ENCODE measurements at places on chromosomes 3 and 15. TPM values are rescaled to one million over a fixed set of nuclear protein-coding genes. Genes with fewer than 3 reads are reported as not detected.

VEPH1 gene
- total RNA-seq = not detected

- DNase-seq = no peak
- no peak overlapping the region for H3K4me3 ChIP-seq
- H3K4me1 ChIP-seq = no peaks in the 10 kb centered on the region
- H3K36me3 ChIP-seq = no peaks in the 10 kb centered on the region
Measured at GRCh38 chr15:20671675-20672074, 130.1 kb upstream of the GOLGA6L6 start.

GRCh38 chr3:193029800-193030199 is 112.1 kb upstream of the MB21D2 start:
- no peak for DNase-seq
- H3K36me3 ChIP-seq = no peaks in the 10 kb centered on the region
- no peak overlapping the region for H3K27ac ChIP-seq
- no peak overlapping the region for H3K4me3 ChIP-seq
- H3K27me3 ChIP-seq = no peaks in the 10 kb centered on the region

GRCh38 chr15:96035091-96035490 is 295.4 kb upstream of the NR2F2 start:
- H3K27ac ChIP-seq = no peak overlapping the region
- H3K27me3 ChIP-seq = peaks cover 24% of the 10 kb centered on the region
- no peak for DNase-seq
- peaks cover 8% of the 10 kb centered on the region for H3K4me1 ChIP-seq
- no peak overlapping the region for H3K4me3 ChIP-seq
- no peaks in the 10 kb centered on the region for H3K36me3 ChIP-seq

GRCh38 chr3:120673116-120673515 is 8.9 kb downstream of the HGD start:
- H3K4me1 ChIP-seq = no peaks in the 10 kb centered on the region
- H3K27ac ChIP-seq = no peak overlapping the region
- no peaks in the 10 kb centered on the region for H3K27me3 ChIP-seq
- DNase-seq = no peak
- no peak overlapping the region for H3K4me3 ChIP-seq
- H3K36me3 ChIP-seq = no peaks in the 10 kb centered on the region

- H3K27me3 ChIP-seq = peaks cover 2% of the 10 kb centered on the region
- H3K36me3 ChIP-seq = no peaks in the 10 kb centered on the region
Measured at GRCh38 chr3:151903501-151903991, 30.1 kb downstream of the SUCNR1 start.

DNA sequence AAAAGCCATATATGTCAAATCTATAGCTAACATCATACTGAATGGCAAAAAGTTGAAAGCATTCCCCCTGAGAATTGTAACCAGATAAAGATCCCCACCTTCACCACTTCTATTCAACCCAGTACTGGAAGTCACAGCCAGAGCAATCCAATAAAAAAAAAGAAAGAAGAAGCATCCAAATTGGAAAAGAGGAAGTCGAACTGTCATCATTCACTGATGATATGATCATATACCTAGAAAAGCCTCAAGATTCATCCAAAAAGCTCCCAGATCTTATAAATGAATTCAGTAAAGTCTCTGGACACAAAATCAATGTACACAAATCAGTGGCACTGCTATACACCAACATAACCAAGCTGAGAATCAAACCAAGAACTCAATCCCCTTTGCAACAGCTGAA is 97.4 kb downstream of the CBLB start:
- H3K4me1 ChIP-seq = peaks cover 54% of the 10 kb centered on the region
- no peak for DNase-seq
- peaks cover 71% of the 10 kb centered on the region for H3K36me3 ChIP-seq
- H3K4me3 ChIP-seq = no peak overlapping the region
- no peak overlapping the region for H3K27ac ChIP-seq

- peak; percentile 64 for DNase-seq
- H3K27ac ChIP-seq = peak overlapping the region; percentile 97
- H3K4me1 ChIP-seq = peaks cover 77% of the 10 kb centered on the region
- H3K4me3 ChIP-seq = peak overlapping the region; percentile 85
Measured at GRCh38 chr15:74789171-74789631, 7.3 kb downstream of the CSK start.

BFSP2 gene
- total RNA-seq = 0.55 TPM

ADAMTS7 gene
- 0.35 TPM for total RNA-seq

DNA sequence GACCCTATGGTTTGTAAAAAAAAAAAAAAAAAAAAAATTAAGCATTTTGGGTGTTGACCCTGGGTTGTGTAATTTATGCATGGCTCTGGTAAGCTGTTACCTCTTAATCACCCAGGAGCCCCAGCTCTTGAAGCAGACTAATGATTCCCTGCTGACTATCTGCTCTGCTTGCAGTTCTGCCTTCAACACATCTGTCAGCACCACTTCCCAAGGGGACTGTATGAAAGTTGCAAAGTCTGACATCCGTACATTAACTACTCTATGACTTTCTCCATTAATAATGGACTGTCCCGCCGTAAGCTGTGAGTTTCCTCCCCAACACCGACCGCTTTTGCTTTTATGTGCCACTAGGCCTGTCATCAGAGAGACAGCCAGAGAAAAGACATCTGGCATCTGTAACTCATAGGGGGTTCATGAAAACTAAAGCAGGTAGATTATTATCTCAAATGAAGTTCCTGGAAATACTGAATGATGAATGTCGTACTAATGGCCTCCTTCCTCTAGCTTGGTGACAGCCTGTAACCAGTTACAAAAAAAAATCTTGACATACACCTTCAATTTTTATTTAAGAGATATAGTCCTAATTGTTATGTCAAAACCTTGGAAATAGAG is 271.5 kb downstream of the IL5RA start:
- no peaks in the 10 kb centered on the region for H3K27me3 ChIP-seq
- H3K27ac ChIP-seq = no peak overlapping the region
- DNase-seq = no peak
- no peak overlapping the region for H3K4me3 ChIP-seq
- H3K36me3 ChIP-seq = no peaks in the 10 kb centered on the region

DNA sequence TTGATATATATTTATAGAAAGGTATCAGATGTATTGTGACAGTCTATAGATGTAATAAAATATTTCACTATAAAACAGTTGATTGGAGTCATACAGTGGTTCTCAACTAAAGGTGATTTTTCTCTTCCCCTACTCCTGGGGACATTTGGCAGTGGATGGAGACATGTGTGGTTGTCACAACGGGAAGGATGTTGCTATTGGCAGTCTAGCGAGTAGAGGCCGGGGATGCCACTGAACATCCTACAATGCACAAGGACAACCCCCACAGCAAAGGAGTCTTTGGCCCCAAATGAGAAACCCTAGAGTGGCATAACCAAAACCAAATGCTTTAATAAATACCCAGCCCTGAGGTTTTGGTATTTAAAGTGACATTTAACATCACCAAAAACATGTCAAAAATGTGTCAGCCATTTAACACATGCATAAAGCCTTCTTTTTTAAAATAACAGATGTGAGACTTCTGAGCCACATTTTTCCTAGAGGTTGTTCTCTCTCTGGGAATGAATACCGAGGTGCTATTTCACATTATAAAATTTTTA is 367.5 kb downstream of the PTPRG start:
- H3K27me3 ChIP-seq = no peaks in the 10 kb centered on the region
- no peak overlapping the region for H3K27ac ChIP-seq
- H3K4me1 ChIP-seq = no peaks in the 10 kb centered on the region
- H3K36me3 ChIP-seq = no peaks in the 10 kb centered on the region

DNA sequence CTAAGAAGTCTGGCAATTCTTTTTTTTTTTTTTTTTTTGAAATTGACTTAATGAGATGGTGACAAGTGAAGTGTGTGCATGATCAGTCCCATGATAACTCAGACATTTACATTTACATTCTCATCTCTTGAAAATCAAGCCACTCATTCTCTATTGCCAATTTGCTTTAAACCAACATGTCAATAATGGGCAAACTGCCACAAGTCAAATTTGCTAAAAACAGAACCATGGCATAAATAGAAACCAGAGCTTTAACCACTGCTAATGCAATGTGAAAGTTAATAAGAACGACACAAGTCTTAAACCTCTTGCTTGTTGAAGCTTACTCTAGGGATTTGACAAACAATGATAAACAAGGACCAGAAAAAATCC is 12.0 kb upstream of the COL8A1 start:
- no peaks in the 10 kb centered on the region for H3K36me3 ChIP-seq
- H3K4me1 ChIP-seq = peaks cover 4% of the 10 kb centered on the region

GRCh38 chr15:69857686-69858391 is 239.9 kb downstream of the TLE3 start:
- no peaks in the 10 kb centered on the region for H3K4me1 ChIP-seq
- H3K36me3 ChIP-seq = no peaks in the 10 kb centered on the region
- peaks cover 1% of the 10 kb centered on the region for H3K27me3 ChIP-seq
- no peak for DNase-seq
- no peak overlapping the region for H3K4me3 ChIP-seq
- H3K27ac ChIP-seq = no peak overlapping the region

DNA sequence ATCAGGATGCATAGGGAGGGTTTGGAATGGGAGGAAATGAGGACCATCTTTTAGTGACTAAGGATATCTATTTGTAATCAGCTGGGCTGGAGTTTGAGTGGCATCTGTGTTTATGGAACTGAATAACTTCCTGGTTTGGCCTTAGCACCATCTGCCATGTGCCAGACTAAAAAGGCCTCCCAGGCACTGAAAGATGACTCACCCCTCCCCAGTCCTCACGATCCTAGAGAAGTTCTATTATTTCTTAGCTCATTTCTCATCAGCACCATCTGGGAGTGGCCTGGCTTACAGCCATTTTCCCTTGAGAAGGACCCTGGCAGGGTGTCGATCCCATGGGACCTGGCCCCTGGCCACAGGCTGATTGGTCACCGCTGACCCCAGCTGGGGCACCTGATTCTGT is 23.9 kb upstream of the CTXND1 start:
- no peaks in the 10 kb centered on the region for H3K4me1 ChIP-seq
- DNase-seq = no peak
- peaks cover 6% of the 10 kb centered on the region for H3K27me3 ChIP-seq
- no peaks in the 10 kb centered on the region for H3K36me3 ChIP-seq
- no peak overlapping the region for H3K4me3 ChIP-seq

DNA sequence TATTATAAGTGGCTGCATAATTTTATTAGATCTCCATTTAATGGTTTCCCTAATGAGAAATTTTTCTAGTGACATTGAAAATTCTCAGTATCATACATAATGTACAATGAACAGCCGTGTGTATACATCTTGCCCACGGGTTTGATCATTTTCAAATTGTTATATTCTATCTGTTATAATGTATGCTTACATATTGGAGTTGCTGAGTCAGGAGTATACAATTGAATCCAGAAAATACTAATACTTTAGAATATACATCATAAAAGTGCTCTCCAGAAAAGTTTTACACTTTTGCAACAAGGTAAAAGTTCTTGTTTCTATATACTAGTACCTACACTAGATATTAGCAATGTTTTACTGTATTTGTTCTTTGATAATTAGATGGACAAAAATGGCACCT is 82.8 kb downstream of the SPATA16 start:
- no peaks in the 10 kb centered on the region for H3K36me3 ChIP-seq
- DNase-seq = no peak
- H3K4me1 ChIP-seq = no peaks in the 10 kb centered on the region

TLR9 gene
- 0.55 TPM for total RNA-seq

DNA sequence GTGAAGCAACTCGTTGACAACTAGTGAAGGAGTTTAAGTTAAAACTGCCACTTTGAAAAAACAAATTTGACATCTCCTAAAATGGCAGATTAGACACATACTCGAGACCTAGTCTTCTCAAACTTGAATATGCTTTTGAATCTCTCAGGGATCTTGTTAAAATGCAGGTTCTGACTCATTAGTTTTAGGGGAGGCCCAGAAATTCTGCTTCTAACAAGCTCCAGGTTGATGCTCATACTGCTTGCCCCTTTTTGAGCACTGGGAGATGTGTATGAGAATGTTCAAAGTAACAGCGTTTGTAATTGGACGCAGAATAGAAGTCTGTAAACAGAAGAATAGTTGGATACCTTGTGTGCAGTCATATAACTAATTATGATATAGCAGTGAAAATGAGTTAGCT is 1.6 kb downstream of the C3orf38 start:
- no peaks in the 10 kb centered on the region for H3K27me3 ChIP-seq
- no peak for DNase-seq
- peak overlapping the region; percentile 34 for H3K27ac ChIP-seq
- peaks cover 38% of the 10 kb centered on the region for H3K36me3 ChIP-seq

SAMD7 gene
- total RNA-seq = not detected

ABCF3 gene
- total RNA-seq = 60.1 TPM

GRCh38 chr3:89867286-89867685 is 759.9 kb downstream of the EPHA3 start:
- no peaks in the 10 kb centered on the region for H3K36me3 ChIP-seq
- H3K4me3 ChIP-seq = no peak overlapping the region
- no peak overlapping the region for H3K27ac ChIP-seq
- H3K4me1 ChIP-seq = no peaks in the 10 kb centered on the region

DNA sequence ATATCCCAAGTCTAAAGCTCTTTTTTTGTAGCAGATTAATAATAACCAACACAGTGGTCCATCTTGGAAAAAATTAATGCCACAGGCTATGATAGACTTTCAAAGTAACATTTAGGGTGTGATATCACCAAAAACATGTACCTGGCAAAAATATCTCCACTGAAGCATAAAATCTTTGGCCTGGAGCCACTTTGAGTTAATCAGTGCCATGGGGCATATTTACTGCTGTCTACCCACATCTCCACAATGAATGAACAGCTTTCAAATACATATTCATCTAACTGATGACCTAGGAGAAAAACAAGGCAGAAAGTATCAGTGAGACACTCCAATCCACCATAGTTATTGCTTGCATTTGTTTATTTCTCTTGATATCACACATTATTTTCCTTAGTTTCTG is 296.0 kb upstream of the MDFIC2 start:
- peaks cover 6% of the 10 kb centered on the region for H3K27me3 ChIP-seq
- H3K27ac ChIP-seq = no peak overlapping the region
- DNase-seq = no peak
- H3K4me1 ChIP-seq = no peaks in the 10 kb centered on the region
- no peak overlapping the region for H3K4me3 ChIP-seq
- no peaks in the 10 kb centered on the region for H3K36me3 ChIP-seq

DNA sequence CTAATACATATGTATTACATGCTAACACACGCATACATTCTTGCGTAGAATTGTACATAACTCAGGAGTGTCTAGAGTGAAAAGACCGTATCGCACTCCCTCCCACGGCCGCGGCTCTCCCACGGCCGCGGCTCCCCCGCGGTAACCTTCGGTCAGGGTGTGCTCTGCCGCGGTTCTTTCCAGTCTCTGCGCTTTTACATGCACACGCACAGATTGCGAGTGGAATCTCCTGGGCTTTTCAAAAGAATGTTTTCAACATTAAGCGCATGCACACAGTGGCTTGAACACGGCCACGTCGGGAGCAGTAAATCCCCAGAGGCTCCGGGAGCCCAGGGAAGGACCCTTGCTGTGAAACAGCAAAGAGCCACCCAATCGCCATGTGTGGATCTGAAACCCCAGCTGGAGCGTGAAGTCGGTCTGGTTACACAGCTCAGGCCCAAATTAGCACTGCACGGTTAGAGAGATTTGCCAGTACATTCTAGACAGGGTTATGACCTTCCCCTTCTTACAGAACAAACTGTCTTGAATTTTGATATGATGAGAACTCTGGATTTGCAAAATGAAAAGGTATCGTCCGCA is 805 bp upstream of the RGMA start:
- no peak overlapping the region for H3K4me3 ChIP-seq
- no peak for DNase-seq
- no peaks in the 10 kb centered on the region for H3K36me3 ChIP-seq
